ENCODE measurements at places on chromosomes 16 and 17.
A peak's percentile ranks its signal among the peaks of the same experiment; 100 is the strongest.

- peak; percentile 30 for DNase-seq
Measured at GRCh38 chr16:85370881-85371651, 242.1 kb upstream of the GSE1 start.

GRCh38 chr17:21249920-21250703 lies 3.1 kb downstream of the NATD1 start:
- no peak for DNase-seq

GRCh38 chr17:76920364-76921139 lies 52.3 kb downstream of the MGAT5B start:
- DNase-seq = no peak

DNA sequence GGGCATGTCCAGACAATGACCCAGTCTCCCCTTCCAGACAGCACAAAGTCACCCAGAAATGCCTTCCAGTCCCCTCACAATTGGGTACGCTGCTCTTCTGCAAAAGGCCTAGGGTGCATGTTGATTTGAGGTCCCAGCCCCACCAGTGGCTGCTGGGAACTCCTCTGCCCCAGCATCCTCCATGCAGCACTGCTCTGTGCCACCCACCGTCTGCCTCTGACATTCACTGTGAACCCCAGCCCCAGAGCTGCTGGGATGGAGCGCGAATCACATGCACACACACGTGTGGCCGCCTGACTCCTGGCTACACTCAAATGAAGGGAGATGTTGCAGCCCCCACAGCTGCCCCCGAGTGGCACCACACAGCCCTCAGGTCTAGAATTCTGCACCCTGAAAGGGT lies 1.2 kb upstream of the C17orf113 start:
- no peak for DNase-seq

DNA sequence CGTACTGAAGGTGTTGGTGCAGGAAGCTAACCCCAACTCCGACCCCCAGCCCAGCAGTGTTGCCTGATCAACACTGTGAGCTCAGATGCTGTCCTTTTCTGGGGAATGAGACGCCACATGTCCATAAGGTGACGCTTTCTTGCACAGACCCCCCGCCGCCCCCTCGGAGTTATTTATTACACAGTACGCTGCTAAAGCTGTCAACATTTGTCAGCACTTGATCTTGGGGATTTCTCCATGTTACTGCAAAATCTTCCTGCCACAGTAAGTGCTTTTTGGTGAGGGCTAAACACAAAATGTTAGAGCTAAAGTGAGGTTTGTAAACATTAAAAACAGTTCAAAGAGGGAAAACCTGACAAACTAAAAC lies 15.9 kb downstream of the CMTM3 start:
- DNase-seq = no peak

DNA sequence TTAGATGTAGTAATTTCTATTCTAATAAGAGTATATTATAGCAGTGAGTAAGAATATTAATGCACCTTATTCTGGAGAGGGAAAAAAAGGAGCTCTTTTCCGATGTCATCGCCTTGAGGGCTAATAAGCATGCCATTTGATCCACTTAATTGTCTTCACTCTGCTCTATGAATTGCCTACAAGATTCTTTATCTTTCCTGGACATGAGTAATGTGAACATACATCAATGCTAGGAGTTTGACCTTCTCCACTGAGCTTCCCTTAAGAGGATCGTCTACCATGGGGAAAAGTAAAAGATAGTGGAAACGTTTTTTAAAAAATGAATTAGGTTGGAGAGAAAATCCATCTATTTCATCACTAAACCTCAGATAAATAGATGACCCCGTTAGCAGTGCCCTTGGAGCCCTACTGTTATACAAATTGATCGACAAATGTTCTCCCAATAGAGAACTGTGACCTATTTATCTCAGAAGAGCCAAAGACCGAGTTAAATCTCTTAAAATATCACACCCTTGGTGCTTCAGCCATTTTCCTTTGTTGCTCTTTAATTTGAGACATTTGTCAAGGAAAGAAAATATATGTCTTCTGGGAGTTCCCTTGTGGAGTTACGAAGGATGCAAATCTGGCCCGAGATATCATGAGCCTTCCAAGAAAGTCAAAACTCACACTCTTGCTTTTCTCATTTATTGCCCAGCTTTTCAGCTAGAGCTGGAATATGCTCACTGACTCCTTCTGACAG lies 898.5 kb downstream of the KCNJ2 start:
- DNase-seq = no peak

- DNase-seq = no peak
Measured at GRCh38 chr17:42849451-42850181, 1.4 kb upstream of the AOC3 start.

GRCh38 chr16:66143415-66143814 lies 223.1 kb upstream of the CDH5 start:
- no peak for DNase-seq

- DNase-seq = no peak
Measured at GRCh38 chr16:71943887-71944286, 48.6 kb downstream of the IST1 start.

- DNase-seq = no peak
Measured at GRCh38 chr17:55694286-55694910, 28.3 kb downstream of the TMEM100 start.

DNA sequence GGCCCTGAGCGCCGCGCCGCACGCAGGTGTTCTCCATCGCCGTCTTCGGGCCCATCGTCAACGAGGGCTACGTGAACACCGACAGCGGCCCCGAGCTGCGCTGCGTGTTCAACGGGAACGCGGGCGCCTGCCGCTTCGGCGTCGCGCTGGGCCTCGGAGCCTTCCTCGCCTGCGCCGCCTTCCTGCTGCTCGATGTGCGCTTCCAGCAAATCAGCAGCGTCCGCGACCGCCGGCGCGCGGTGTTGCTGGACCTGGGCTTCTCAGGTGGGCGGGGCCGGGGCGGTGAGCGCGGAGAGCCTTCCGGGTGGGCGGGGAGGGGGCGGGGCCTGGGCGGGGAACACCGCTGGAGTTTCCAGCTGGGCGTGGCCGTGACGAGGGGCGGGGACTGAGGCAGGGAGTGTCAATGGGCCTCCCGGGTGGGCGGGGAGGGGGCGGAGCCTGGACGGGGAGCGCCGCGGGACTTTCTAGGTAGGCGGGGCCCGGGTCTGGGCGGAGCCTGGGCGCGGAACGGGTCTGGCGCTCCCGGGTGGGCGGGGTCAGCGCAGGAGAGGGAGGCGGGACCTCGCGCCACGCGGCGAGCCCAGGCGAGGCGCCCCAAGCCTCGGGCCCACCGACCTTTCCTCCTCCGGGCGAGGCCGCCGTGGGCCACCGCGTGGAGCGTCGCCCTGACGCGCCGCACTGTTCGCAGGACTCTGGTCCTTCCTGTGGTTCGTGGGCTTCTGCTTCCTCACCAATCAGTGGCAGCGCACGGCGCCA lies 2.4 kb downstream of the SYNGR3 start:
- no peak for DNase-seq

- DNase-seq = no peak
Measured at GRCh38 chr16:81710044-81710443, 69.0 kb upstream of the PLCG2 start.

DNA sequence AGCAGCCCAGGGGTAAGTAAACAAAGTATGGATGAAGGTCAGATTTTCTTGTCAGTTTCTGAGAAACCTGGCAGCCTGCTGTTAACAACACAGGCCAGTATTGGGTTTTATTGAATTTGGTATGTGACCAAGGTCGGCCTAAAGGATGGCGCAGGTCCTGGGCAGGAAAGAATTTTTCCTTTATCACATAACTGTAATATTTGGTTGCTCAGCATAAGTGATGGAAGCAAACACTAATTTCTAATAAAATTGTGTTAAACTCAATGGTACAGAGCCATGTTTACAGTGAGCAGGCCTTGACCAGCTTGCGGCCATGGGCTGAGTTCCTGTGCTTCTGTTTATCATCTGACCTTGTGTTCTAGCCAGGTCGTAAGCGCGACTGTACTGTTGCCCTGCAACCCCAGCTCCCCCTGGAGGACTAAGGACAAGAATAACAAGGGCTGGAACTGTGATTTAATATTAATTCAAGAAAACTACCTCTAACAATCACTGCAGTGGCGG lies 10.5 kb downstream of the POLDIP2 start:
- no peak for DNase-seq

DNA sequence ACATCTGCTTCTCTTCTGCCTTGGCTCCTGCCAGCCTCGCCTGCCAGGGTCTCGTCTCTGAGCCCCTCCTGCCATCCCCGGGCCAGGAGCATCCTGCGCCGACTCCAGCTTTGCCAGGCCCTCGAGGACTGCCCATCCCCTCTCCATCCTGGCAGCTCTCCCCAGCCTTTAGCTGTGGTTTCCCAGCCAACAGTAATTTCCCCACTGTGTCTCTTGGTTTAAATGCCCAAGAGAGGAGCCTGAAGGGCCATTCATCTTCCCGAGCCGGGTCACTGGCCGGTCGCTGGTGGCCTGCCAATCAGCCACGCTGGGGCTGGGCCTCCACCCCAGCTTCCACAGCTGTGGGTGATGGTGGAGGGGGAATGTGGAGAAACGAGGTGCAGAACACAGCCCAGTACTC lies 47.8 kb downstream of the MRC2 start:
- DNase-seq = peak; percentile 46

DNA sequence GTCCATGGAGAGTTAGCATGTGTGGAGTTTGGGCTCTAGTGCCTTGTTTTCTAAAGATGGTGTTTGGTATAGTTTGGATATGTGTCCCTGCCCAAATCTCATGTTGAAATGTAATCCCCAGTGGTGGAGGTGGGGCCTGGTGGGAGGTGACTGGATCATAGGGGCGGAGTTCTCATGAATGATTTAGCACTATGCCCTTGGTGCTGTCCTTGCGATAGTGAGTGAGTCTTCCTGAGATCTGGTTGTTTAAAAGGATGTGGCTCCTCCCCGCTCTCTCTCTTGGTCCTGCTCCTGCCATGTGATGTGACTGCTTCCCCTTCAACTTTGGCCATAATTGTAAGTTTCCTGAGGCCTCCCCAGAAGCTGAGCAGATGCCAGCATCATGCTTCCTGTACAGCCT lies 8.9 kb upstream of the ZNF19 start:
- no peak for DNase-seq

- no peak for DNase-seq
Measured at GRCh38 chr17:41651625-41652460, 27.5 kb upstream of the KRT17 start.

GRCh38 chr17:66403846-66404556 lies 101.6 kb downstream of the PRKCA start:
- no peak for DNase-seq

DNA sequence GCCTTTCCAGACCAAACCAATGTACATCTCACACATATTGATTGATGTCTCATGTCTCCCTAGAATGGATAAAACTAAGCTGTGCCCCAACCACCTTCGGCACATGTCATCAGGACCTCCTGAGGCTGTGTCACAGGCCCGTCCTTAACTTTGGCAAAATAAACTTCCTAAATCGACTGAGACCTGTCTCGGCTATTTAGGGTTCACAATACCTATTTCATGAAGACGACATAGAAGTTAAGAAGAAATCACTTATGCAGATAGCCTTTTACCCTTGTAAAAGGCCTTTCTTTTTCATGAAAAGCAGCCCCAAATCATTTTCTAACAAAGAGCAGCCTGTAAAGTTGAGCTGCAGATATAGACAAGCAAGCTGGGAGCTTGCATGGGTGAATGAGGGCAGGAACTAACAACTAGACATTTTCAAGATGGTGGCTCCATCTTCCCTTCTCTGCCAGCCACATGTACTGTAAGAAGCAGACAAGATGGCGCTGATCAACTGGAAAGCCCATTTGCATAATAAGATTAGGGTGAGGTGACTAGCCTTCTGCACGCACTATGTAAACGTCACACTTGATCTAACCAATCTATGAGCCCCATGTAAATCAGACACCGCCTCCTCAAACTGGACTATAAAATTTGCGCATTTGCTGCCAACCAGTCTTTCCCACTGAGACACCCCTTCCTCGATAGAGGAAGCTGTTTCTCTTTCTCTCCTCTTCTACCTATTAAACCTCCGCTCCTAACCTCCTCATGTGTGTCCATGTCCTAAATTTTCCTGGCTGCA lies 4.7 kb upstream of the KDM8 start:
- DNase-seq = no peak

DNA sequence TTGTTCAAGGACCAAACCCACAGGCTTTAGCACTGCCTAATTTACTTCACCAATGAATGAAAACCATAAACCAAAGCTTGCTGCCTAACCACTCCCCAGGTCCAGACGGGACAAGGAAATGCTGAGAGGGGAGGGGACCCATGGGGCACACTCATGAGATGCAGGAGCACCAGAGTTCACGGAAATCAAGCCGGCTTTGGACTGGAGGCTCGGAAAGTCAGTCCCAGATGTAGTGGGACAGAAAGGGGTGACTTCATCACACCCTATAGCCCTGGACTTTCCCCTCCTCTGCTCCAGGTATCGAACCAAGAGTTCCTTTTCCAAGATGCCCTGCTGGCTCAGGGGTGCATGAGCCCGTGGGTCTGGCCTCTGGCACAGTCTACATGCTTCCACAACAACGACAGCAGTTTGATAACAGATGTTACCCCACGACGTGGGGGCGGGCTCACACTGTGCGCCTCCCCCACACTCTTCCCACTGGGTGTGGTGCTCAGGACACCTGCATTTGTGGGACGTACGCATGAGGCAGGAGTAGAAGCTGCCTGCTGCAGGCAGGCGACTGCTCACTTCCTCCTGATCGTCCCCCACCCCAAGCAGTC lies 63.2 kb downstream of the AMFR start:
- DNase-seq = no peak

GRCh38 chr16:47983999-47984580 lies 171.7 kb downstream of the ABCC12 start:
- DNase-seq = no peak

GRCh38 chr16:73057291-73058210 lies 9.6 kb upstream of the ZFHX3 start:
- no peak for DNase-seq

DNA sequence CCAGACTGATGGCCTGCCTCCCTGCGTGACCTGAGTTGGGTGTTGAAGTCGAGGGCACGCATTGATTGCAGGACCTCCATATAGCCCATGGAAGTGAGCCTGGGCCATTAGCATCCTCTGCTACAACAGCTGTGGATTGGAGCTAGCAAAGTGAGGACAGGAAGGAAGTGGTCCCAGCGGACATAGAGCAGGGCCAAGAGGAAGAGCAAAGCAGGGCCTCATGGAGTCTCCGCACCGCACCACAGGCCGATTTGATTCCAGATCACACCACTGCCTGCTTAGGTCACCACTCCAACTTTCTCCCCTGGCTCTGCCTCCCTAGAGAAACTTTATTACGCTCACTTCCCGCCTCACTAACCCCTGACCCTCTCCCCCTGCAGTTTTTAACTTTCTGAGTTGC lies 10.7 kb upstream of the UBTF start:
- no peak for DNase-seq

Measured in C1 segment of cervical spinal cord (tissue), 14 donors.